GM06990 (cell line): ENCODE measurements at places on chromosomes 16 and 17.

DNA sequence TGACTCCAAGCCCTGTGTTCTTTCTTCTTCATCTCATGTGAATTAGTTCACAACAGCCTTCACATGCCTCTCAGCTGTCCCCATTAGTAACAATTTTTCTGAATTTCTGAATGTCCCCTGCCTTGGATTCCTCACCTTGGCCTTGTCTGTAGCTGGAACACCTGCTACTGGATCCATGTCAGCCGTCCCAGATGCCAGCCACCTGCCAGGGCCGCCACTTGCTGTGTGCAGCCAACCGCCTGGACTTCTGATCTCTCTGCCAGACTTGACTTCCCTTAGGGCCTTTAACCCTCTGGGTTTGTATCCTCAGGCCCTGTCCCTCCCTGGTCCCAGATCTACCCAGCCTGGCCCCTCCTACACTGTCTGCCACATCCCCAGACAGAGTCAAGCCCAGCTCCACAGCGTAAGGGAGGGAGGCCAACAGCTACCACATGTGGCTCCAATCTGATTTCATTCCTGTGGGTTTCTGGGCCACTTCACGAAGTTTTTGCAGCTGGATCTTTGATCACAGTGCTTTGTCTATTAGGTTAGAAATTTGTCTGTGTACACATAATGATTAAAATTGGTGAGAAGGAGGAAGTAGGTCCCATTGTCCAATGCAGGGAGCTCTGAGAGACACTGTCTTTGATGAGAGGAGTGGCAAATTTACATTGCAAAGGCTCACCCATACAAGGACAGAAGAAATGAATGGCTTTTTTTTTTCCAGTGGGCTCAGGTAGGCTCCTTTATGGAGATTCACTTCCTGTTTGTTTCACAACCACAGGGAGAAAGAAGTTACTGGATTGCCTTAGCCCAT is 15.3 kb downstream of the MPP2 start:
- no peak for DNase-seq

- DNase-seq, result no peak
Observed at GRCh38 chr16:15542734-15543347, 100.1 kb downstream of the MARF1 start.

- no peak for DNase-seq
Observed at GRCh38 chr17:81666092-81666341, 388 bp downstream of the OXLD1 start.

DNA sequence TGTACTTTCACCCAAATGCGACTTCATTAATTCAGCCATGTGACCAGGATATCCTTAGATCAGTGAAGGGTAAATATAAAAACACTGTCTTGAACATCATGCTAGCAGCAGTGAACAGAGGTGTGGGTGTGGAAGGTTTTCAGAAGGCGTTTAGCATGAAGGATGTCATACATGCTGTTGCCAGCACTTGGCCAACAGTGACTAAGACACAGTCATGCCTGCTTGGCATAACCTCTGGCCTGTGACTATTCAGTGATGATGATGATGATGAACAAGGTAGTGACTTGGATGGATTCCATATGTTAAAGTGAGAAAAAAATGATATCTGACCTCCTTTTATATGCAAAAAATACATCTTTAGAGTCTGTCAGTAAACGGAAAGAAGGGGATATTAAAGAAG is 97.9 kb downstream of the MAP2K4 start:
- no peak for DNase-seq

DNA sequence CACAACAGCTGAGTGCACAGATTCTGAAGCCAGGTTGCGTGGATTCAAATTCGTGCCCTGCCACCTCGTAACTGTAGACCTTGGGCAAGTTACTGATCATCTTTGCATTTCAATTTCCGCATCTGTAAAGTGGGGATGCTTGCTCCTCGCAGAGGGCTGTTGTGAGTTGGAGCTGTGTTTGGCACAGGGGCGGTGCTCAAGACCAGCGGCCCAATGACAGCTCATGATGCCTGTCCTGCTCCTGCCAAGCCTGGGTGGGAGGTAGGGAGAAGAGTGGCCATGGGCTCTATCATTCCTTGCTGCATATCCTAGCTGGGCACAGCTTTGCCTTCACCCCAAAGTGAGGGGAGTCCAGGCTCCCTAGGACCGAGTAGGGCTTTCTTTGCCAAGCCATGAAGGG is 12.6 kb downstream of the NXPH3 start:
- no peak for DNase-seq

DNA sequence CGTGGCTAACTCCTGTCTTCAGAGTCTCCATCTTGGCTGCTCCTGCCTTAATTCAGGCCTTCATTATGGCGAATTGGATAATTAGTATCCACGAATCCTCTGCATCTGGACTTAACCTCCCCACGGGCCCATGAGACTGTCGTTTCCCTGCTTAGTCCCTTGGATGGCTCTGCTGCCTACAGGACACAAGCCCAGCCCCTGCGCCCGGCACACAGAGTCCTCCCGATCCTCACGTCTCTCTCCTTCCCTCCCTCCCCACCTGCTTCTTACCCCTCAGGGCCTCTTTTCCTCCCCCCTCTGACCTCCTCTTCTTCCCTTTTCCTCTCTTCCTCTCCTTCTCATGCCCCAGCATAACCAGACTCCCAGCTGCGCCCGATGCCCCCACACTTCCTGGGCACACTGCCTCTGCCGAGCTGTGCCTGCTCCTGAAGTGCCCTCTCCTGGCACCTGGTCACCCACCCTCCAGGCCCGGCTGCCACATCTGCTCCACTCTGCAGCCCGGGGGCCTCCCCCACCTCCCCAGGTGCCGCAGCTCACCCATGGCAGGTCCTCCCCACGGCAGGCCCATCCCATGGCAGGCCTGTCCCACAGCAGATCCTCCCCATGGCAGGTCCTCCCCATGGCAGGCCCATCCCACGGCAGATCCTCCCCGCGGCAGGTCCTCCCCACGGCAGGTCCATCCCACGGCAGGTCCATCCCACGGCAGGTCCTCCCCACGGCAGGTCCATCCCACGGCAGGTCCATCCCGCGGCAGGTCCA is 45.9 kb downstream of the RPH3AL start:
- DNase-seq, result no peak

- no peak for DNase-seq
Observed at GRCh38 chr17:80477647-80478478, 1.5 kb upstream of the NPTX1 start.

DNA sequence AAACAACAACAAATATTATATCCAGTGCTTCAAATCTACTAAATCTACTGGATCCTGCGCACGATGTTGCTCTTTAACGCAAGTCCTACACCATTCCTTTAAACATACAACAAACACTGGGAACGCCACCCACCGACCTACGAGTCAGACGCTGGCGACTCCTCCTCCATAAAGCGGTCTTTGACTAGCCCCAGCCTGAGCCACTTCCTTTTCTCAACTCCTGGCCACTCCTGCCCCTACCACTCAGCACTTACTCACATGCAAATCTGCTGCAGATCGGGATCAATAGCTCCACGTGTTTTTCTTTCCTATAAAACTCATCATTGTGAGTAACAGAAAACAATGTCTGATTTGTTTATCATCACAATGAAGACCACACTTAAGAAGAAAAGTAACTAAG is 32.8 kb upstream of the MNT start:
- DNase-seq, result no peak

DNA sequence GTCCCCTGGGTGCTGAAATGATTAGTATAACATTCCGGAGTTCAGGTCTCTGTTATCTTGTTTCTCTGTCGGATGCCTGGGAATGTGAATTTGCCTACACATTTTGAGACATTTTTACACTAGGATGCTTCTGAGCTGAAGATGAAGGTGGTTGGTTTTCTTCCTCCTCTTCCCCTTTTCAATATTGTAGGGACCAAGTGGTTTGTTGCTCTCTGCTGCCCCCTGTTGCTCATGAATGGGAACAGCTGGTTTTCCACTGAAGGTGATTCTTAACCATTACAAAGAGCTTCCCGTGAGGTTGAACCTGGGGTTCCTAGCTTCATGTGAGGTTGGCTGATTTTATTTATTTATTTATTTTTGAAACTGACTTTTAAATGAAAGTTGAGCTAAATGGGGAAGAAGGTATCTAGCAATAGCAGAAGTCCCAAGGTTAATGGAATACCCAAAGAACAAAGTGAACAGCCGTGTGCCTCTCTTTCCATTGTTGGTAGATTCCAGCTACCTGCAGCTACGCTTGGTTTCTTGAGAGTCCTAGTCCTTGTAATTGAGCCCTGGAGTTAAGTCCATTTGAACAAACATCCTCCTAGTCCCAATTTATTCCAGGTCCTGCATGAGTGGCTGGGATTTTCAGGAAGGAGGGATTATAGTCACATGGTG is 983.9 kb upstream of the EEF2KMT start:
- DNase-seq, result no peak

DNA sequence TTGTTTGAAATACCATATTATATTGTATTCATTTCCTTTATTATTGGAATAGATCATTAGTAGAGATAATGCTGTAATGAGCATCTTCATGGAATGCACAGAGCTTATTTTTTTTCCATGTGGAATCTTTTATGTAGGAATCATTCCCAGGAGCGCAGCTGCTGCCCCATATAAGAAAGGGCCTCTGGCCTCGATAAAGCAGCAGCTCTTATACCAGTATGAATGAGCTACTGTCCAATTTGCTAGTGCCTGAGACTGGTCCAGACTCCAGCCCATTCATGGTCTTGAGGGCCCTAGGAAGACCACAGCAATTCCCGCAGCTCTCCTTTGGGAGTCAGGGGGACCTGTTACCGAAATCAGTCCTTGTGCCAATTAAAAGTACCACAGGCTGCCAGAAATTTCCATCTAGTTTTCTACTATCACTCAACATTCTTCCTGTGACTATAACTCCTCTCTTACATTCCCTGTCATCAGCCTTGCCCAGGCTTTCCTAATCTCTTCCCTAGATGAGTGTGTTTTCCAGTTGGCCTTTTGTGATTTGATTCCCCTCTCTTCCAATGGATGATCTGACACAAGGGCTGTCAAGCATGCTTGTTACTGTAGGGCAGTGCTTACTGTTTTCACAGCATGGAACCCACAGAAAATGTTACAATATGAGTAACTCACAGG is 1.9 kb downstream of the ZNF843 start:
- no peak for DNase-seq

DNA sequence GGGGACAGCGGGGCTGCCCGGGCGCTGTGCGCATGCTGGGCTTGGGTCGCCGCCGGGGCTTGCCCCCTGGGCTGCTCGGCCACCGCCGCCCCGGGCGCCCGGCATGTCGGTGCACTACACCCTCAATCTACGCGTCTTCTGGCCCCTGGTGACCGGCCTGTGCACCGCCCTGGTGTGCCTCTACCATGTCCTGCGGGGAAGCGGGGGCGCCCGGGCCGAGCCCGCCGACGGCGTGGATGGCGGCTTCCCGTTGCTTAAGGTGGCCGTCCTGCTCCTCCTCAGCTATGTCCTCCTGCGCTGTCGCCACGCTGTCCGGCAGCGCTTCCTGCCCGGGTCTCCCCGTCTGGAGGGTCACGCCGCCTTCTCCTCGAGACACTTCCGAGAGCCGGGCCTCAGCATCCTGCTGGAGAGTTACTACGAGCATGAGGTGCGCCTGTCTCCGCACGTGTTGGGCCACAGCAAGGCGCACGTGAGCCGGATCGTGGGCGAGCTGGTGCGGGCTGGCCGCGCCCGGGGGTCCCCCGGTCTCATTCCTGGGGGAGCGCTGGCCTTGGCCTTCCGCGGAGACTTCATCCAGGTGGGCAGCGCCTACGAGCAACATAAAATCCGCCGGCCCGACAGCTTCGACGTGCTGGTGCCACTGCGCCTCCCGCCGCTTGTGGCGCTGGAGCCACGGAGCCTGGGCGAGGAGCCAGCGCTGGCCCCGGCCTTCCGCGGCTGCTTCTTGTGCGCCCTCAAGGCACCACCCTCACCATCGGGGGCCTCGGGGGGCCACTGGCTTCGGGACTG is 789 bp downstream of the ITPRIPL2 start:
- DNase-seq, result peak; percentile 73

GRCh38 chr17:41835214-41835799 is 725 bp downstream of the NT5C3B start:
- no peak for DNase-seq

DNA sequence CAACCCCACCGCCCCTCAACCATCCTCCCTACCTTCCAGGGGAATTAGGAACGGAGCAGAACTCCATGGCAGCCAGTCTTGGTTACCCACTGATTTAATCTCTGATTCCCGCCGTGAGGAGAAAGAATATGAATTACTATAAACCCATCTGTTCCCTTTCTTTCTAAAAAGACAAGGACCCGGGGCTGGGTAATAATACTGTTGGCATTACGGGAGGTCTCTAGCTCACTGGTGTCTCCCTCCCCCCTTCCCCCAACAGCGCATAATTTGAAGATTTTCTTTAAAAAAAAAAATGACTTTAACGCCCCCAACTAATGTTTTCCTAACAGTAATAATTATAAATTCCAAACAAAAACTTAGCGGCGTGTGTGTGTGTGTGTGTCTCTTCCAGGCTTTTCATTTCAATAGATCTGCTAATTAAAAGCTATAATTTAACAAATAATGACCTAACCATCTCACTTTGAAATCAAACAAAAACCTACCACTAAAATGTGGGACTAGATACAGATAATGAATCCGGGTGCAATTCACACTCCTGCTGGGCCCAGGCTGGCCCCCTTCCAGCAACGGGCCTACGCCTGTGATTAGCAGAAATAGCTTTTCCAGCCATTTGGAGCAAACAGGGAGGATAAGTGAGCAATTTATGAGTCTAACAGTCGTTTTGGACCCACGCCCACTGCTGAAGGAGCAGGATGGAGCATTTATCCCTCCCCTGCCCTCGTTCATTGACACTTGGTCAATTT is 18.2 kb upstream of the BHLHA9 start:
- DNase-seq, result no peak

DNA sequence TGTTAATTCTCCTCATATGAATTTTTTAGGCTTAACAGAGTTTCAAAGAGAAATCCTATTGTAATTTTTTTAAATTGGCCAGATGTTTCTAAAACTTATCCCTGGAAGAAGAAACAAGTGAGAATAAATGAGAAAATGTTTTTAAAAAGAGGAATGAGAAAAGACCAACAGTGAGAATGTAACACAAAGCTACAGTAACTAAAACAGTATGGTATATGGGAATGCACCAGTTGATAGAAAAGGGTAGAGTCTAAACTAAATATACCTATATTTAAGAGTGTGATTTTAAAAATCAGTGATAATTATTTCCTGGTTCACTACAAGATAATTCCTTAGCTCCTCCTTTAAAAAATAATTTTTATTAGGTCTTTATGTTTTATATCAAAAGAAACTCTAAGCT is 127.9 kb downstream of the CCDC182 start:
- no peak for DNase-seq

- DNase-seq, result no peak
Observed at GRCh38 chr17:59647288-59647687, 27.6 kb downstream of the CLTC start.
